ENCODE measurements at places on chromosomes 3 and 15. TPM values are rescaled to one million over a fixed set of nuclear protein-coding genes. Genes with fewer than 3 reads are reported as not detected.

DNA sequence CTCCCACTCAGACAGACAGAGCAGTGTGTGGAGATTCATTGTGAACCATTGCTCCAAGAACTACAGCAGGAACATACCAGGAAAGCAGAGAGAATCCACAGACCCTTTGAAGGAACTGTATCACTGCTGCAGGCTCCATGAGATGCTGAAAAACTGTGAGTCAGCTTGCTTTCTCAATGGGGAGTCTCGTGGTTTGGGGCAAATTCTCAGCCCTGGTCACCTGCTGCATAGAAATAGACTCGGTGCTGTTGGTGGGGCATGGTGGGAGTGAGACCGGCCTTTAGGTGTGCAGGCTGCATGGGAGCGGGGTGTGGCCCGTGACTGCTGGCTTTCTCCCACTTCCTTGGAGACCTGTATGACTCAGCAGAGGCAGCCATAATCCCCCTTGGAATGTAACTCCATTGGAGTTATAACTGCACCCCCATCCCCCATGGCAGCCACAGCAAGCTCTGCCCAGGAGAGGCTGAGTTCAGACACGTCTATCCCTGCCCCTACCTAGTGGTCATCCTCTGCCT, 35.6 kb downstream of the ALCAM start:
- DNase-seq: no peak

GRCh38 chr15:90465140-90465929, 64.4 kb upstream of the CRTC3 start:
- DNase-seq: no peak

DNA sequence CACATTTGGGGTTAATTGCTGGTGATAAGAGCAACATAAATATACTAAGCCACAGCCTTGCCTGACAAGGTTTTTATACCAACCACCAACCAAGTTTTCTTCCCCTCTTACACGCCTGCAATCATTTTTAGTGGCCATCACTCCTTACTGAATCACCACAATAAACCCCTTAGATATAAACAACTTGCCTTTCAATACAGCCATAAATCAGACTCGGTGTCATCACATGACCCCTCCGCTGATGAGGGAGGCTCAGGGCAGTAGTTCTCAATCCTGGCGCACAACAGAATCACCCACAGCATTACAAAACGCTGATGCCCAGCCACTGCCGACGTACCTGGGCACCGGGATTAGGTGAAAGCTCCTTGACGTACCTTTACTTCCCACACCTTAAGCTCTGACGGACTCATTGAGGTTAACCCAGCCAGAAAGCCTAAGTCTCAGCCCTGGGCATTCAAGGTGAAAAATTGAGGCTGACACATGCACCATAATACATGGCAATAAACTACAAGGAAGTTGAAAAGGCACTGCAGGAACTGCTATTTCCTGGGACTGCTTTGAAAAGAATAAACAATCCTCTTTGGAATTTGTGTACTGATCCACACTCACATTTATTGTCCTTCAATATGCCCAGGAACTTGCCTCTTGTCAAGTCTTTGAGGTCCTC, 17.1 kb downstream of the ADCY5 start:
- no peak for DNase-seq

DNA sequence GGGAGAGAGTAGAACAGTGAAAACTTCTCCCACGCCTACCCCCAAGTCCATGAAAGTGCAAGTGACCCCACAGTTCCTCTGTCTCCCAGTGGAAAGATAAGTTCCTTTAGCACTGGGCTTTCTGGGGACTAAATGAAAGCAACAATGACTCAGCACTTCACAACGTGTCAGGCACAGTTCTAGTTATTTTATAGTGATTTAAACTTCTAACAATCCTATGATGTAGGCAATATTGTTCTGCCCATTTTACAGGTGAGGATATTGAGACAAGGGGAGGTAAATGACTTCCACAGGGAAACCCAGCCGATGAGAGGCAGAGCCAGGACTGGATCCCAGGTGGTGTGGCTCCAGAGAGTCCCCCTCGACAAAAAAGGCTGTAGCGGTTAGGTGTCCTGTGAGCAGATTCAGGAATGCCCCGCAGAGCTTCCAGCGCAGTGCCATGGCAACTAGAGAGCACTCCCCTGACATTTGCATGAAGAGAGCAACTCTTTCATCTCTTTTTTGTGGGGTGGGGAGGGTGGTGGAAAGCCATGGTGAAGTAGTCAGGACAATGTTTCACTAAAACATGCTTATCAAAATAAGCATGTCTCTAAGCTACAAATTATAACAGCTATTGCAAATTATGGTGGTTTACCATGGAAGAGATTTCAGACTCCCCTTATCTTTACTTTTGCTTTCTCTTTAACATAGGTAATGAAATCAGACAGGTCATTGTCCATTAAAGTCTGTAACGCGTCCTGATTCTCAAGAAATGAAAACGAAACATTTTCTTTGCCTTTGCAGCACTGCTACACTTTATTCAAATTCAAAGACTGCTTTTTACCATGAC, 62.1 kb downstream of the NR2F2 start:
- DNase-seq: no peak

DNA sequence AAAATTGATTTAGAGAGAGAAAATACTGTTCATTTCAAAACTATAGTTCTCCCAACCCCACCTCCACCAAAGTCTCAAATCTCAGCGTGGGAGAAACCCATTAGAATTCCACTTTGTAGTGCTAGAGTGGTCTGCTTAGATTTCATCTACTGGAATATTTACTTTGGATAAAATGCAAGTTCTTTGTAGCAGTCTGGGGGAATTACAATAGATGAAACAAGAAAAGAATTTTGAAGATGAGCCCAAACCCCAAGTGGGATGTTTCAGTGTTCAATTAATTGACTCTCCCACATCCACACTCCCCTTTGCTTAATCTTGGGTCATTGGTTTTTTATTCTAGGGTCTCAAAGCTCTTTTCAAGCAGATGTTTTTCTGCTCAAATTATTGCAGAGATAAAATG, 97.8 kb downstream of the RPL22L1 start:
- DNase-seq: no peak

The FGF7 gene
- 35.6 TPM for total RNA-seq

The HTR3D gene
- not detected for total RNA-seq

The PLA2G4E gene
- total RNA-seq: not detected
